ENCODE measurements at places on chromosomes 7 and 10.

- no peak for DNase-seq
Measured at GRCh38 chr10:51371743-51372142, 297.5 kb downstream of the PRKG1 start.

- DNase-seq = no peak
Measured at GRCh38 chr7:102953406-102953805, 40.6 kb downstream of the LRRC17 start.

DNA sequence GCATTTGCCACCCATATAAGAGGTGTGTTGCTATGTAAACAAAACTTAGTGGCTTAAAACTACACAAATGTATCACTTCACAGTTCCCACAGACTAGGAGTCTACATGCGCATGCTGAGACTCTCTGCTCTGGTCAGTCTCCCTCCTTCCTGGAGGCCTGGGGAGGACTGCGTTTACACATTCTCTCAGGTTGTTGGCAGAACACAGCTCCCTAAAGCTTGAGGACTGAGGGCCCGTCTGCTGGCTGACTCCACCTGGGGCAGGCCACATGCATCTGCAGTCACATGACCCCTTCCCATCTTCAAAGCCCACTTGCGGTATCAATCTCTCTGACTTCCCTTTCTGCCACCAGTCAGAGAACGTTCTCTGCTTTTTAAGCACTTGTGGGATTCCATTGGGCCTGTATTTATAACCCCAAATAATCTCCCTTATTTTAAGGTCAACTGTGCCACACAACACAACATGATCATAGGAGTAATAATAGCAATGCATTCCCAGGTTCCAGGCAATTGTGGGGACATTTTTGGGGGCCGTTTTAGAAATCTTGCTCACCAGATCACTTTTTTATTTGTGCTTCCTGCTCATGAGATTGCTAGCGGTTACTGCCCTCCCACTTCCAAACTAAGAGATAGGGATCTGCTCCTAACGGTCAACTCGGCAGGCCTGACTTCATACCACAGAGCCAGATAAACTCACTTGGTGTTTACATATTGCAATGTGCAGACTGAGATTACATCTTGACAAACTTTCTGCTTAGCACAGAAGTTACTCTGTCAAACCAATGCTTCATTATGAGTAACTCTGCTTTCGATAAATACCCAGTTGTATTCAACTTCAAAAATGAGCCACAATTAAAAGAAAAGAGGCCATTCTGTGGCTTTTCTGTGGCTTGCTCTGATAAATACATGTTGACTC, 96.3 kb downstream of the ALOX5 start:
- peak; percentile 22 for DNase-seq

DNA sequence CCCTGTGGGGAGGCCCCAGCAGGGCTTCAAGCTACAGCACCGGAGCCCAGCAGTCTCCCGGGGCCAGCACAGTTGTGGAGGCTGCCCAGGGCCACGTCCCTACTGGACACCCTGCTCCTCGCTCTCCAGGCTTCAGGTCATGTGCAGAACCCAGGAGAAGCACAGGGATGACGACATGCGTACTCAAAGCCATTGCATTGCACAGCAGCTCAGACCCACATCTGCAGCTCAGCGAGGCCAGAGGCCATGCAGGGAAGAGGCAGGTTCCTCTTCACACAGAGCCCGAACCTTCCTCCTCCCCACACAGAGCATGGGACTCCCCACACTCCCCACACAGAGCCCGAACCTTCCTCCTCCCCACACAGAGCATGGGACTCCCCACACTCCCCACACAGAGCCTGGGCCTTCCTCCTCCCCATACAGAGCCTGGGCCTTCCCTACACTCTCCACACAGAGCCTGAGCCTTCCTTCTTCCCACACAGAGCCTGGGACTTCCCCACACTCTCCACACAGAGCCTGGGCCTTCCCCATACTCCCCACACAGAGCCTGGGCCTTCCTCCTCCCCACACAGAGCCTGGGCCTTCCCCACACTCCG, 12.3 kb downstream of the CFAP46 start:
- DNase-seq = no peak

- DNase-seq = no peak
Measured at GRCh38 chr10:126160571-126160970, 227.7 kb downstream of the ADAM12 start.

DNA sequence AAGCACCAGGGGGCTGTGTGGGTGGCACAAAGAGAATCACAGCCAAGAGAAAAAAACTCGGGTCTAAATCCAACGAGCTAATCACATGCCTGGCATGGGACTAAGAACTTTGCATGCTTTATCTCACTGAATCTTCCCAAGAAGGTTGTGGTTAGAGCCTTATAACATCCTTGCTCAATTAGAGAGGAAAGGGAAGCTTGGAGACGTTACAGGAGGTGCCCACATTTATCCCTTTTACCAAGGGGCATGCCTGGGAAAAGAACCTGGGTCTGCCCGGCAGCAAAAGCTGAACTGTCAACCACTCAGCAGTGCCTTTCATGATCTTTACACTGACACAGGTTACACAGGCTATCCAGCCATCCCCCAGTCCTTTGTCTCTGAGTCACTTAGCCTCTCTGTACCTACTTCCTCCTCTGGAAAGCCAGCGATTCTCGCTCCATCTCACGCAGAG, 190.1 kb downstream of the PRPF18 start:
- no peak for DNase-seq

GRCh38 chr10:115065801-115066200, 27.4 kb upstream of the ATRNL1 start:
- no peak for DNase-seq

- DNase-seq = no peak
Measured at GRCh38 chr10:74451127-74451829, 300.3 kb downstream of the ADK start.
